ENCODE measurements at places on chromosomes 3 and 15. TPM values are rescaled to one million over a fixed set of nuclear protein-coding genes. Genes with fewer than 3 reads are reported as not detected.
A peak's percentile ranks its signal among the peaks of the same experiment; 100 is the strongest.

DNA sequence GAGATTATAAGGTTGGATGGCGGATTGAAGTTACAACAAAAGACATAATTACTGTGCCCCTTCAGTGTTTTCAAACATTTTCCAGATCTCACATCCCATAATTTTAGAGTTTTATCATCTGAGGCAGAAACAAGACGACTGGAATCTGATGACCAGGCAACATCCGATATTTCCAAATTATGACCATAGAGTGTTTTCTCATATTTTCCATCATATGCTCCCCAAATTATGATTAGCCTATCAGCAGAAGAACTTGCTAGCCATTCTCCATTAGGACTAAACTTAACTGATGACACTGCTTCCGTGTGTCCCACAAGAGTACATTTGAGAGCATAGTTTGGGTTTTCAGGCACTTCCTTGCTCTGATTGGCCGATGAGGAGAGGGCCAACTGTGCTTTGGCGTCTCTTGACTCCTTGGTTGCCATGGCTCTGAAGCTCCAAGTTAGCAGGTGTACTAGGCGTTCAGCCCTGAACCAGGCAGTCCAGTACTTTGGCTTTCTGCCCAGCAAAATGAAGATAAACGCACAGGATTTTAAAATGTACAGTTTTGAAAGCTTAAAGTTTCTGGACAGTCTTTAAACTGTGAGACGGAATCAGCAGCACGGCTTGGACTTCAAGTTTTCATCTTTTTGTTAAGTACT is 638 bp downstream of the WDR5B start:
- peaks cover 50% of the 10 kb centered on the region for H3K4me1 ChIP-seq
- peak overlapping the region; percentile 91 for H3K4me3 ChIP-seq
- peaks cover 8% of the 10 kb centered on the region for H3K36me3 ChIP-seq
- peak overlapping the region; percentile 97 for H3K27ac ChIP-seq

Gene CRYGS
- total RNA-seq: 2.5 TPM

Gene ACOX2
- total RNA-seq: not detected

DNA sequence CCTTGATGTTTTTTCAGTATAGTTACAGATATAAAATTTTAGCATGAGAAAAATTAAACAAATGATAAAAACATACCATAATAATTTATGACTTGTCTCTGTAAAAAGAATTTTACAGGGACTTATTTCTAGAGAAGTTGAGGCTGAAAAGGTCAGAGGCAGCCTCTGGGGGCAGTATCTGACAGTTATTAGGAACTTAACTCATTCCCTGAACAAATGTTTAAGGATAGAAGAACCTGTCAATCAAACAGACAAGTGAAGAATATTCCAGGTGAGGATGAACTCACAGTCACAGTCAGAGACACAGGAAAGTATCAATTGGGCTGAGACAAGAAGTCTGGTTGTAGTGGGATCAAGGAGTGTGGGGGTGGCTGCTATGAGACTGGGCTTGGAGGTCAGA is 7.3 kb downstream of the MYLK start:
- no peak overlapping the region for H3K4me3 ChIP-seq
- DNase-seq: no peak

GRCh38 chr3:42979044-42979972 is at the start of gene GASK1A:
GASK1A (plus strand) TSS chr3:42979311; CDS start chr3:42979643, 332 bp downstream.
- peaks cover 7% of the 10 kb centered on the region for H3K36me3 ChIP-seq
- peak; percentile 27 for DNase-seq
- peak within 1 kb of the TSS; percentile 50 for H3K4me3 ChIP-seq
- H3K4me1 ChIP-seq: peaks cover 4% of the 10 kb centered on the region
- H3K27ac ChIP-seq: no peak within 1 kb of the TSS

Gene HEMK1
- 82.6 TPM for total RNA-seq

Gene LPP
- 43.6 TPM for total RNA-seq

DNA sequence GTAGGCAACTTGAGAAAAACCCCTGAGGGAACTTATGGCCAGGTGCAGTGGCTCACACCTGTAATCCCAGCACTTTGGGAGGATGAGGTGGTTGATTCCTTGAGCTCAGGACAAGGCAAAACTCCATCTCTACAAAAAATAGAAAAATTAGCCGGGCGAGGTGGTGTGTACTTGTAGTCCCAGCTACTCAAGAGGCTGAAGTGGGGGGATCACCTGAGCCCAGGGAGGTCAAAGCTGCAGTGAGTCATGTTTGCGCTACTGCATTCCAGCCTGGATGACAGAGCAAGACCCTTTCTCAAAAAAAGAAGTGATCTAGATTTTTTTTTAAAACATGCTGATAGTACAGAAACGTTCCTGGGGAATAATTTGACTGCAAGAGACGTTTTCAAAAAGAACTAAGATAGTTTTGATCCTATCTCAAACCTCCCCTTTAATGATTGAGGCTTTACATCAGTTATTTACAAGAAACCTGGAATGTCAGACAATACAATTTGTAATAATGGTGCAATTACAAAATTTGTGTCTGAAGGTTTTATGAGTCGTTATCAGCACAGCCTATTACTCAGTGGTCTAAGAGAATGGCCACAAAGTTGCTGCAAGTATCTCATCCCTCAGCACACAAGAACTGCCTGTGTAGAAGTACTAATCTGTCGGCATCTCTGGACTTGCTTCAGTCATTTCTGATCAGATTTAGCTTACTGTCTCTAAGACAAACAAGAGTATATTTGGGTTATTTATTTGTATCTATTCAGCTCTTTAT is 32.2 kb upstream of the KLHL25 start:
- no peaks in the 10 kb centered on the region for H3K4me1 ChIP-seq
- no peaks in the 10 kb centered on the region for H3K36me3 ChIP-seq

GRCh38 chr3:87135412-87135811 is 91.7 kb upstream of the CHMP2B start:
- H3K4me3 ChIP-seq: no peak overlapping the region
- no peak overlapping the region for H3K27ac ChIP-seq
- H3K4me1 ChIP-seq: no peaks in the 10 kb centered on the region
- no peaks in the 10 kb centered on the region for H3K36me3 ChIP-seq
